Central memory CD8-positive, alpha-beta T cell (primary cell): ENCODE measurements at places on chromosomes 13 and 19.

DNA sequence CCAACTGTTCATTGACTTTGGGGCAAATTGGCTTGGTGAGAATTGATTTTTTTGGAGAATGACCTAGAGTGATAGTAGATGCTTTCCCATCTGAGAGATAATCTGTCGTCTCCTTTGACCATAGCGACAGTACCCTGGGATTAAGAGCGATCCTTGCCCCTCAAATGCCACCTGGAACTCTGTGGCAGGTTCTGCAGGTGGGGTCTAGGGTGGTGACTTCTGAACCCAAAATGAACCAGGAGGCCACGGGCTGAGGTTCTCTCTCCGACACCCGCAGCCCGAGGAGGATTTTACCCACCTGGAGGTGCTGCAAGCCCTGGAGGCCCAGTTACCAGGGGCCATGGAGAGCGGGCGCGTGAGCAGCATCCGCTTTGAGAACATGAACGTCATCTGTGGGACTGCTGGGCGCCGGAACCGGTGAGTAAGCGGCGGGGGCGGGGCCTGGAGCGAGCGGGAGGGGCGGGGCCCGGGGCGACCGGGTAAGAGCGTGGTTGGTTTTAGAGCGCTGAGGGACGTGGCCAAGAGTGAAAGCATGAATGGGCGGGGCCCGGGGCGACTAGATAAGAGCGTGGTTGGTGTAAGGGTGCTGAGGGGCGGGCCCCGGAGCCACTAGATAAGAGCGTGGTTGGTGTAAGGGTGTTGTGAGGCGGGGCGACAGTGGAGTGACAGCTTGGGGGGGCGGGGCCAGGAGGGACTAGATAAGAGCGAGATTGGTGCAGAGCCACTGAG lies 8.6 kb downstream of the C19orf81 start:
- peak; percentile 43 for DNase-seq

- DNase-seq: no peak
Observed at GRCh38 chr13:23922005-23922932, 25.0 kb upstream of the C1QTNF9B start.

DNA sequence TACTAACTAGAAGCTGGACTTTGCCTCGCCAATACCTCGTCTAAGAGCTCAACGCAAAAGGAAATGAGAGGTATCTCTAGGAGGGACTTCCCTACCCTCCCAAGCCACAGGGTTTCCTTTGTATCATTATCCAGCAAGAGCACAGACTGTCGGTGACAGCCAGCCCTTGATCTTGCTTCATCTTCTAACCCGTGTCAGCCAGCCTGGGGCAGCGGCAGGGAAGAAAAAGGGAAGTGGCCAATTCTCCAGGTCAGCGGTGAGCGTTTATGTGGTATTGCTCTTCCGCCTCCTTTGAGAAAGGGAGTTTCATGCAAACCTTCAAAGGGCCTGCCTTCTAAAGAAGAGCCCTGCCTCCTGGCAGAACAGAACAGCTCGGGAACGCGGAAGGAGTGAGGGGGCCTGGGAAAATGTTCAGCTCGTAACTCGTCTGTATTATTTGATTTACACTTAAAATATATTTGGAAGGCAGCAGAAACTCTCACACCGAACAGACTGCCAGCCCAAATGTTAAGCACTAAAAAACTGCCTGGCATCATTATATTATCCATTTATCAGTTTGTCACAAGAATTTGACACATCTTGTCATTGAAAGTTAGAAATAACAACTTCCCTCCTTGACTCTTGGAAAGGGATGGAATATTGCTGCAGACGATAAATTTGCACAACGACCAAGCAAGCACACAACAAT lies 41.8 kb downstream of the EFNB2 start:
- DNase-seq: no peak

DNA sequence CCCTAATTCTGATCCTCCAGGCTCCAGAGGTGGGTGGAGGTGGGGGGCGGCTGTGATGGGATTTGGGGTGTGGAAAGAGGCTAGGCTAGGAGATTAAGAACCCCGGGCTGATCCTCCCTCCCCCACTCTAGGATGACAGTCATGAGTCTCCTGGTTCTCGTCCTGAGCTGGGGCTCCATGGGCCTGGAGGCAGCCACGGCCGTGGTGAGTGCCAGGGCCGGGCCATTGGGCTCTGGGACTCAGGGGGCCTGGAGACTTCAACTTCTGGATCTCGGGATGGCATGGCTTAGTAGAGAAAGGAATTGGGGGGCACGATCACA lies 13.9 kb downstream of the TTYH1 start:
- DNase-seq: no peak

DNA sequence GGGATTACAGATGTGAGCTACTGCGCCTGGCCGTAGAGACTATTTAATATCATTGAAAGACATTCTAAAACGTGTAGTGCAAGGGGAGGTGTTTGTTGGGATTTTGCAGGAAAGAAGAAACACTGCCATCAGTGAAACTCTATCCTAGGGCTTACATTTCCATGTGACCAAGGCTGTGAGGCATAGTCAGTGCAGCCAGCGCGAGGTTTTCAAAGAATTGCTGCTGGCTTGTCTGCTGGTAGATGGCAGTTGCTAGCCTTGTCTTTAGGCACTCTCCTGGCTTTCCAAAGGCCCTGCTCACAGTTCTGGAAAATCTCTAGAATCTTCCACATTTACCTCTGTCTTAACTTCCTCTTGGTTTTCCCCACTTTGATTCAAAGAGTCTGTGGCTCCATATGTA lies 77.5 kb downstream of the GPC6 start:
- DNase-seq: no peak

DNA sequence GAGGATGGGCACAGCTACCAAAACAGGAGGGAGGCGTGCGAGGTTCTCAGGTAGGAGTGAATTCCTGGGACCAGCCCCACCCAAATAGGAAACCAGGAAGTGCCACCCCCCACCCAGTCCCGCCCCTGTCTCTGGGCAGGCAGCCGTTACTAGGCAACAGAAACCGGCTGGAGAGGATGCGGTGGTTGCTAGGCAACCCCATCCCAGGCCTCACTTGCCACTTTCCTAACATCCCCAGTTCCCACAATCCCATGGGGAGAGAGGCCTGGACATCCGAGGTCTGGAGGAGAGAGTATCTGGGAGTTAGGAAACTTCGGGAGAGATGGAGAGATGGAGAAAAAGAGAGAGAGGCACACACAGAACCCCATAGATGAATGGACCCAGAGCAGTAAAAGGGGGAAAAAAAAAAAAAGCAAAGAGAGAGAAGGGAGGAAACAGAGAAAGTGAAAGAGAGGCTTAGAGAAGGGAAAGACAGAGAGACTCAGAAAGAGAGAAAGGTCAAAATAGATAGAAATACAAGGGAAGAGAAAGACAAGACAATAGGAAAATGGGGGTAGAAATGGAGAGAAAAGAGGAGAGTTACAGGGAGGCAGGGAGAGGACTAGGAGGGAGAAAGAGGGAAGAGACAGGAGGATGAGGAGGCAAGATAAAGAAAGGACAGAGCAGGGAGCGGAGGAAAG lies 3.8 kb downstream of the GRIK5 start:
- DNase-seq: no peak

- no peak for DNase-seq
Observed at GRCh38 chr13:34356686-34357434, 538.9 kb downstream of the RFC3 start.

GRCh38 chr13:52452470-52452869 lies 2.0 kb upstream of the VPS36 start:
- no peak for DNase-seq

DNA sequence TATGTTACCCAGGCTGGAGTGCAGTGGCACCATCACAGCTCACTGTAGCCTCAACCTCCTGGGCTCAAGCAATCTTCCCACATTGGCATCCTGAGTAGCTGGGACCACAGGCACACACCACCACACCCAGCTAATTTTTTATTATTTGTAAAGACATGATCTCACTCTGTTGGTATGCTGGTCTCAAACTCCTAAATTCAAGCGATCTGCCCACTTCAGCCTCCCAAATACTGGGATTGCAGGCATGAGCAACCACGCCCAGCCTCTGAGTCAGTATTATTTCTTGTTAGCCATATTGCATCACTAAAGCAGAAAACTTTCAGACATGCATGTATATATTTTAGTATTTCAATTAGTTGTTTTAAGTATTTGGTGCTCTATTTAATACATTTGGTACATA lies 376.4 kb downstream of the GPC6 start:
- no peak for DNase-seq
